ENCODE measurements at places on chromosomes 5 and 9.

- H3K27ac ChIP-seq, result no peak overlapping the region
- no peaks in the 10 kb centered on the region for H3K4me1 ChIP-seq
- H3K36me3 ChIP-seq, result no peaks in the 10 kb centered on the region
- H3K4me3 ChIP-seq, result no peak overlapping the region
- H3K27me3 ChIP-seq, result no peaks in the 10 kb centered on the region
- no peak for DNase-seq
These were observed 587.7 kb upstream of the CDH6 start for GRCh38 chr5:30605693-30606268.

- H3K27ac ChIP-seq, result no peak overlapping the region
- no peaks in the 10 kb centered on the region for H3K4me1 ChIP-seq
- no peak for DNase-seq
- H3K4me3 ChIP-seq, result no peak overlapping the region
- H3K27me3 ChIP-seq, result peaks cover 3% of the 10 kb centered on the region
- H3K36me3 ChIP-seq, result no peaks in the 10 kb centered on the region
These were observed 443.8 kb downstream of the SPOCK1 start for GRCh38 chr5:137055271-137055872.

- no peak for DNase-seq
- no peak overlapping the region for H3K4me3 ChIP-seq
- no peak overlapping the region for H3K27ac ChIP-seq
- H3K36me3 ChIP-seq, result no peaks in the 10 kb centered on the region
These were observed 44.8 kb upstream of the COX7C start for GRCh38 chr5:86572825-86573517.

GRCh38 chr5:97839341-97840086 is 656.5 kb upstream of the RIOK2 start:
- no peak overlapping the region for H3K27ac ChIP-seq
- H3K4me1 ChIP-seq, result peaks cover 6% of the 10 kb centered on the region
- H3K27me3 ChIP-seq, result no peaks in the 10 kb centered on the region
- no peak overlapping the region for H3K4me3 ChIP-seq
- no peak for DNase-seq

DNA sequence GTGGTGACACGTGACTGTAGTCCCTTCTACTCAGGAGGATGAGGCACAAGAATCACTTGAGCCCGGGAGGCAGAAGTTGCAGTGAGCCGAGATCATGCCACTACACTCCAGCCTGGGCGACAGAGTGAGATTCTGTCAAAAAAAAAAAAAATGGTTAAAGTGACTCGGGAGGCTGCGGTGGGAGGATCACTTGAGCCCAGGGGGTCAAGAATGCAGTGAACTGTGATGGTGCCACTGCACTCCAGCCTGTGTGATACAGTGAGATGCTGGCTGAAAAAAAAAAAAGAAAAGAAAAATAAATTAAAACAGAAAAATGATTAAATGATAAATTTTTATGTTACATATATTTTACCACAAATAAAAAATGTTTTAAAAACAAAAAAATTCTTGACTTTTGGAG is 51.9 kb downstream of the KLF4 start:
- no peaks in the 10 kb centered on the region for H3K4me1 ChIP-seq
- no peaks in the 10 kb centered on the region for H3K27me3 ChIP-seq
- H3K27ac ChIP-seq, result no peak overlapping the region
- DNase-seq, result no peak

DNA sequence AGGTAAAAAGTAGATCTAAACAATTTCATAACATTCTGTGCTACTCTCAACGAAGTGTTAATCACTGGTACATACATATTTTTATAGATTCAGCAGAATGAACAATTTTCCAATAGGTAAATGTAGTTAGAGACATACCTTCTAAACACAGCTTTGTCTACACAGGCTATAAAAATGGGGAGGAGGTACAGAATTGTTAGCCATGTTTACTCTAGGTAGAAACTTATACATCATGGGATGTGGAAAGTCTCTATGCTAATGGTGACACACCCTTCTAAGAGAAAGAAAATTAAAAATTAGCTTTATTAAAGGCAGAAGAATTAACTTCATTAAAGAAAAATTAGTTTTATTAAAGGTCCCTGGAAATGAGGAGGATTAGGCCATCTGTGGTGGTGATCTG is 11.8 kb downstream of the C5orf63 start:
- peaks cover 12% of the 10 kb centered on the region for H3K36me3 ChIP-seq
- no peak for DNase-seq
- H3K4me3 ChIP-seq, result no peak overlapping the region
- peaks cover 6% of the 10 kb centered on the region for H3K4me1 ChIP-seq

GRCh38 chr9:126516936-126517832 is 96.5 kb upstream of the LMX1B start:
- no peaks in the 10 kb centered on the region for H3K36me3 ChIP-seq
- H3K27ac ChIP-seq, result peak overlapping the region; percentile 82
- H3K27me3 ChIP-seq, result peaks cover 75% of the 10 kb centered on the region
- peak; percentile 79 for DNase-seq

DNA sequence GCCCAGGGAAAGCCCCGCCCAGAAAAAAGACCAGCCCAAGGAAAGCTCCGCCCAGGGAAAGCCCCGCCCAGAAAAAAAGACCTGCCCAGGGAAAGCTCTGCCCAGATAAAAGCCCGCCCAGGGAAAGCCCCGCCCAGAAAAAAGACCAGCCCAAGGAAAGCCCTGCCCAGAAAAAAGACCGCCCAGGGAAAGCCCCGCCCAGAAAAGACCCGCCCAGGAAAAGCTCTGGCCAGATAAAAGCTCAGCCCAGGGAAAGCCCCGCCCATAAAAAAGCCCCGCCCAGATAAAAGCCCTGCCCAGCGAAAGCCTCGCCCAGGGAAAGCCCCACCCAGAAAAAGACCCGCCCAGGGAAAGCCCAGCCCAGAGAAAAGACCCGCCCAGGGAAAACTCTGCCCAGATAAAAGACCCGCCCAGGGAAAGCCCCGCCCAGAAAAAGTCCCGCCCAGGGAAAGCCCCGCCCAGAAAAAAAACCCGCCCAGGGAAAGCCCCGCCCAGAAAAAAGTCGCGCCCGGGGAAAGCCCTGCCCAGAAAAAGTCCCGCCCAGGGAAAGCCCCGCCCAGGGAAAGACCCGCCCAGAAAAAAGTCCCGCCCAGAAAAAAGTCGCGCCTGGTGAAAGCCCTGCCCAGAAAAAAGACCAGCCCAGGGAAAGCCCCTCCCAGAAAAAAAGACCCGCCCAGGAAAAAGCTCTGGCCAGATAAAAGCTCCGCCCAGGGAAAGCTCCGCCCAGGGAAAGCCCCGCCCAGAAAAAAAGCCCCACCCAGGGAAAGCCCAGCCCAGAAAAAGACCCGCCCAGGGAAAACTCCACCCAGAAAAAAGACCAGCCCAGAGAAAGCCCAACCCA is 11.9 kb downstream of the GRIN1 start:
- peaks cover 7% of the 10 kb centered on the region for H3K27me3 ChIP-seq
- H3K4me1 ChIP-seq, result no peaks in the 10 kb centered on the region
- peak; percentile 75 for DNase-seq
- H3K27ac ChIP-seq, result no peak overlapping the region
- H3K36me3 ChIP-seq, result no peaks in the 10 kb centered on the region

GRCh38 chr5:33491941-33492340 is 51.2 kb downstream of the TARS1 start:
- H3K27me3 ChIP-seq, result no peaks in the 10 kb centered on the region
- H3K4me1 ChIP-seq, result no peaks in the 10 kb centered on the region
- no peak overlapping the region for H3K27ac ChIP-seq
- no peak for DNase-seq

DNA sequence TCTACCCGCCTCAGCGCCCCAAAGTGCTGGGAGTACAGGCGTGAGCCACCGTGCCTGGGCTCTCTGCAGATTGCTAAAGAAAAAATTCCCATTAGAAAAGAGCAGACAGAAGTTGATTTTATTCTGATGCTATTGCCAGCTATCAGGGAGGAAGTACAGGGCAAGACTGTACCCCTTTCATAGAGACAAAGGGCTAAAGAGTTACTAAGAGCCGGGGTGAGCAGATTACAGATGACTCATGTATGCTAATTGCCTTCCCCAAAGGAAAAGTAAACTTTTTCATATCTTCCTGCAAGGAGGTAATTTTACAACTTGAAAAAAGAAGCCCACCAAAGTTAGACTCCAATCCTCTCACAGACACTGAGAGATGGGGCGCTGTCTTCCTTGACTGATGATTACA is 42.3 kb upstream of the MCTP1 start:
- no peaks in the 10 kb centered on the region for H3K36me3 ChIP-seq
- H3K4me3 ChIP-seq, result no peak overlapping the region
- DNase-seq, result no peak
- H3K4me1 ChIP-seq, result no peaks in the 10 kb centered on the region

DNA sequence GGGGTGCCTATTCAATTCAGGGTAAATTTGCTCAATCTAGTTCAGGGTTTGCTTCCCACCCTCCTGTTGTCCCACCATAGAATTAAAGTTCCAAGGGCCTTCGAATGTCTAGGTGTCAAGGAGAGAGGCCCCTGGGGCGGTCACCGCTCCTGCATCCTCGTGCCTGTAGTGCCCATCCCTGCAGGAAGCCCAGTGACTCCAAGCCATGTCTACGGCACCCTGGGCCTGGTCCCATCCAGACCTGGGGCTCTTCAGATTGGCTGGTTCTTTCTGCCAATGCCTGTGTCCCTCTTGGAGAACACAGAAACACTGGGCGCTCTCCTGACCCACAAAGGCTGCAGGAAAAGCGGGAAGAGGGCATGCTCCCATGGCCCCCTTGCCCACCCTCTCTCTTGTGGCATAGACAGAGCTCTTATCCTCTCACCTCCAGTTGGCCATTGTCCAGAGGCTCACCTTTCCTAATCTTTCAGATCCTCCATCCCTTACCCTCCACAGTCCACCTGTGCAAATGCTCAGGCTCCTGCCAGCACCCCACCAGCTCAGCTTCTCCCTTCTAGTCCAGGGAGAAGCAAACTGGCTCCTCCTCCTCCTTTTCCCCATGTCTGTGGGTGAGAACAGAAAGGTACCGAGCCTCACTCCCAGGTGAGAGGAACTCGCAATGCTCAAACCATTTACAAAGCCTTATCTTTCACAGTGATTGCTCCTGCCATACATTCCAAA is 253.0 kb upstream of the IRX2 start:
- no peaks in the 10 kb centered on the region for H3K27me3 ChIP-seq
- H3K4me3 ChIP-seq, result no peak overlapping the region
- DNase-seq, result no peak
- H3K27ac ChIP-seq, result no peak overlapping the region
- H3K4me1 ChIP-seq, result no peaks in the 10 kb centered on the region

- H3K4me1 ChIP-seq, result no peaks in the 10 kb centered on the region
- H3K27ac ChIP-seq, result no peak overlapping the region
- H3K27me3 ChIP-seq, result no peaks in the 10 kb centered on the region
- DNase-seq, result no peak
These were observed 114.0 kb downstream of the ADAMTSL1 start for GRCh38 chr9:18588002-18588401.

- H3K4me1 ChIP-seq, result no peaks in the 10 kb centered on the region
- H3K36me3 ChIP-seq, result no peaks in the 10 kb centered on the region
- DNase-seq, result no peak
- H3K4me3 ChIP-seq, result no peak overlapping the region
- no peaks in the 10 kb centered on the region for H3K27me3 ChIP-seq
These were observed 517.3 kb upstream of the TLE4 start for GRCh38 chr9:79054500-79054899.

DNA sequence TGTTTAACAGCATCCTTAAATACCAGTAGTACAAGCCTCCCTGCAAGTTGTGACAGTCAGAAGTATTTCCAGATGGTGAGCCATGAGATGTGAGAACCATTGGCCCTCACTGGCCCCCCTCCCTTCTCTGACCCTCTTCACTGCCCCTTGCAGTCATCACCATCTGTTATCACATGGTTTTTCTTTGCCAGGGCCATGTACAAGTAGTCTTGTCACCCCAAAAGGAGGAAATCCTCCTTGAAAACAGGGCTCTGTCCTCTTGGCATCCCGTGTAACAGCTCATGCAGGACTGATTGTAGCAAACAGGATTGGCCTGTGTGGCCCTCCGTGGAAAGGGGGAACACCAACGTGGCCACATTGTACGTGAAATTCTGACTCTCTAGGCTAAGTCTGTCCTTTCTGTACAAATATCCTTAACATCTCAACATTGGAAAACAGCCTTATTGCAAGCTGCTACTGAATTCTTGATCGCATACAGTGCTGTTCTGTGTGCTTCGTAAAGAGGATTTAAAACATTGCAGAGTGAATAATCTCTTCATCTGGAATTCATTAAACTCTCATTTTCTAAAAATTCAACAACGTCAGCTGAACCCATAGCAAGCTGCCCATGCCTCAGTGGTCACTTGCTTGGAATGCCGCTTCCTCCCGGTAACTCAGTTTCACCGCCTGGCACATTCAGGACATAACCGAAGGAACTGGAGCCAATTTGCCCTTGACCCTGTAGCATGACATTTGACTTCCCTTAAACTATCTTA is 171.7 kb downstream of the ATPSCKMT start:
- H3K36me3 ChIP-seq, result no peaks in the 10 kb centered on the region
- H3K27ac ChIP-seq, result no peak overlapping the region
- no peak overlapping the region for H3K4me3 ChIP-seq

- no peak overlapping the region for H3K4me3 ChIP-seq
- DNase-seq, result no peak
- no peaks in the 10 kb centered on the region for H3K36me3 ChIP-seq
These were observed 294.6 kb downstream of the GAS1 start for GRCh38 chr9:86652736-86653135.

- H3K36me3 ChIP-seq, result peaks cover 2% of the 10 kb centered on the region
- H3K27ac ChIP-seq, result peak overlapping the region; percentile 92
- H3K4me1 ChIP-seq, result peaks cover 35% of the 10 kb centered on the region
- no peaks in the 10 kb centered on the region for H3K27me3 ChIP-seq
These were observed 1.1 kb downstream of the SSNA1 start for GRCh38 chr9:137189297-137190295.

DNA sequence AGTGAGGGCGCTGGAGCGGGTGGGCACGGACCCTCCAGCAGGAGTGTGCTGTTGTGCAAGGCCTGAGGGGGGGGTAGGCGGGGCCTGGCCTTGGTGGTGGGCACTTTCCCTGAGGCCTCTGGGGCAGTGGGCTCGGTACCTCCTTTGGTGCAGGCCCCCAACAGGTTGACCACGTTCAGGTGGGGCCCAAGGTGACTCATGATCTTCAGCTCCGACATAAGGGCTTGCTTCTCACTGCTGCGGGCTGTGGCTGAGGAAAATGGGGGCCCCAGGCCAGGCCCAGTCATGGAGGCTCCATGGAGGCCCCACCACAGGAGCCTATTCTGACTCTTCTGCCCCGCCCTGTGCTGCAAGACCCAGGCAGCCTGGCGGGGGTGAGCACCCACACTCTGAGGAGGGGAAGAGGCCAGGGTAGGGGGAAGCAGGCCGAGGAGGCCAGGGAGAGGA is 31.5 kb downstream of the PDGFRB start:
- no peak overlapping the region for H3K4me3 ChIP-seq
- peaks cover 3% of the 10 kb centered on the region for H3K4me1 ChIP-seq
- peaks cover 19% of the 10 kb centered on the region for H3K36me3 ChIP-seq
- H3K27ac ChIP-seq, result no peak overlapping the region

DNA sequence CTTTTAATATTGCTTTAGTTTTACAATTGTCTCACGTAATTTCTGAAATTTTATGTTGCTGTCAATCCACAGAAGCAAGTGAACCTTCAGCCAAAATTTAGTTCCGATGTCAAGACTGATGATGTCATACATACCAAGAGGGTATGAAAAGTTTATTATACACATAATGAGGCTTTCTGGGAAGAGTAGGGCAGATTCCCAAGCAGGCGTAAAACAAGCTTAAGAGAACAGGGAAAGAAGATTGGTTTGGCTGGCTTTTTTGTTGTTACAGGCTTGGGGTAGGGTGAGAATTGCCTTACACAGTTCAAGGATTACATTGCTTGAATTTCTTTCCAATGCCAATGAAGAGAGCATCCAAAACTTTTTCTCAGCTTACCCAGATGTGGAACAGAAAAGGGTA is 1962.9 kb upstream of the CDH6 start:
- no peak overlapping the region for H3K27ac ChIP-seq
- no peaks in the 10 kb centered on the region for H3K27me3 ChIP-seq
- H3K4me3 ChIP-seq, result no peak overlapping the region

GRCh38 chr5:155091063-155091648 is 77.6 kb downstream of the KIF4B start:
- H3K27me3 ChIP-seq, result peaks cover 9% of the 10 kb centered on the region
- H3K4me1 ChIP-seq, result no peaks in the 10 kb centered on the region
- no peak overlapping the region for H3K27ac ChIP-seq
- H3K4me3 ChIP-seq, result no peak overlapping the region
